Umbilical cord (tissue), 2 donors: ENCODE measurements at places on chromosomes 2 and 18.

DNA sequence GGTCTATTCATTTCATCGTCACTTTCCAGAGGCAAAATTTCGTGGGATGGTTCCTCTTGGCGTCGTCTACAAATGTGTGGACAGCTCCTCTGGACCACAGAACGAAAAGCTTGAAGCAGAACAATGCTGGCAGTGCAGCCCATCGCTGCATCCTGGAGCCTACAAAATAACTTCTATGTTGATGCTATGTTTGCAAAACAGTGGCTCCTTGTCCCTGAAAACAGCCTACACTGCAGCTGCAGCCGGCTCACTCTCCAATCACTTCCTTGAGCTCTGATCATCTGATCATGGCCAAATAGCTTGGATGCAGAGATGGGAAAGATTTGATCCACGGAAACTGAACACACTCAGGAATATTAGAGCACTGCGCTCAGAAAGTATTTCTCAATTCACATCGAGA, 60.0 kb downstream of the DOCK10 start:
- peak; percentile 58 for DNase-seq

DNA sequence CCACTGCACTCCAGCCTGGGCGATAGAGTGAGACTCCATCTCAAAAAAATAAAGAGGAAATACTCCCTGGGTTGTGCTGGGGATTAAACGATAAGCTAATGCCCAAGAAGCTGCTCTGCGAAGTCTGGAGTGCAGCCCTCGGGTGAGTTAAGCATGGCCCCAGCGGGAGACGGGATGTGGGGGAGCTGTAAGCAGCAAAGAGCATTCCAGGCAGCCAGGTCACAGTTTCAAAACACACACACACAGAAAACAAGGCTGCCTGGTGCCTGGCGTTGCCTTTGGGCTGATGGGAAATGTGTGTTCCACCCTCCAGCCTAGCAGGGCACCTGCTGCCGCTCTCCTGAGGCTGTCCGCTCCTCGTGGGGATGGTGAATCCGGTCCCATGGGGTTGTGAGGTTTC, 24.1 kb downstream of the ODC1 start:
- peak; percentile 80 for DNase-seq

DNA sequence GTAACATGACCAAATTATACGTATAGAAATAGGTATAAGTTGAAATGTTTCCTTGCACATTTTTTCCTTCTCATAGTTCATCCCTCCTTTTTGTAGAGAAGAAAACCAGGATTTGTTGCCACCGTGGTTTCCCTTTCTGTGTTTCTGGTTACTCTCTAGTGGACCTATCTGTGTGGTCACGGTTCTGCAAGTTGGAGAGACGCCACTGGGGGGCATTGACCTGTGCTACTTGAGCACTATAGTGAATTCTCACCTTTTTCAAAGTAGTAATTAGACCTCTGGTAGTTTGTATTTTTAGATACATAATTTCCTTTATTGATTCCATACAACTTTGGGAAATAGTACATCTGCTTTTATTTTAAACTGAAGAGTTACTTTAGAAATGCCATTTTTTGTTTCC, 444.8 kb downstream of the PTPRM start:
- no peak for DNase-seq

DNA sequence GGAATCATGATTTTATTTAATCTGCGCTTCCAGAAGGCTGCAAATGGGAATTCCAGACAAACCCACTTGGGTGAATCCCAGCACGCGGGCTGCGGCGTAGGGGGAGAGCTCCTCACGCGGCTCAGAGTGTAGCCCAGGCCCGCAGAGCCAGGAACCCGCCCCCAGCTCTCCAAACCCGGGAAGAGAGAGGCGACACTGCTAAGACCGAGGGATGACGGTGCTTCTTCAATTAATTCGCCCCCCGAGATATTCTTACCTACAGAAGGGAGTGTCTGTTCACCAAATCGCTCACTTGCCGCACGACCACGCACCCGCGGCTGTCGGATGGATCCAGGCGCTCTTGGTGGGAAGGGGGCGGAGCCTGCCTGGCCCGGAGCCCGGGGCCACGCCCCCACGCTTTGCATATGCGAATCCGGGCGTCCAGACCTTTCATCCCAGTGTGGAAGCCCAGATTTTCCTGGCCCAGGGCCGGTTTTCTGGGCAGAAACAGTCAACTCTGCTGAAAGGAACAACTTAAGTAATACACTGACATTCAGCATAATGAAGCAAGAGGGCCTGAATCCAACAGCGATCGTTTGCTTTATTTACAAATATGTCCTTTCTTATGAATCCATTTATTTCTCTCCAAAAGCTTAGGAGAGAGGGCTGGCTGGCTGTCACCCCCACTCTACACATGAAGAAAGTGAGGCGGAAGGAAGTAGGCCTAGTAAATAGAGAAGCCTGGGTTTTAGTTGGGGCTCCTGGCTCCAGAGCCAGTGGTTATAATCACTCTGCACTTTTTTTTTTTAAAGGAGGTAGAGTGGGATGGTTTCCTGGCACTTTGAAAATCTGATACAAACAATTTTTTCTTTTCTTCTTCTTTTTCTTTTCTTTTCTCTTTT, at the start of gene SLC19A3:
Gene SLC19A3 (minus strand): TSS at position 342 of the 881 bp plus-strand sequence. CDS start 15,710 bp downstream, outside the sequence.
- DNase-seq, result peak; percentile 95

GRCh38 chr2:75055820-75056675, 97.6 kb downstream of the POLE4 start:
- no peak for DNase-seq

DNA sequence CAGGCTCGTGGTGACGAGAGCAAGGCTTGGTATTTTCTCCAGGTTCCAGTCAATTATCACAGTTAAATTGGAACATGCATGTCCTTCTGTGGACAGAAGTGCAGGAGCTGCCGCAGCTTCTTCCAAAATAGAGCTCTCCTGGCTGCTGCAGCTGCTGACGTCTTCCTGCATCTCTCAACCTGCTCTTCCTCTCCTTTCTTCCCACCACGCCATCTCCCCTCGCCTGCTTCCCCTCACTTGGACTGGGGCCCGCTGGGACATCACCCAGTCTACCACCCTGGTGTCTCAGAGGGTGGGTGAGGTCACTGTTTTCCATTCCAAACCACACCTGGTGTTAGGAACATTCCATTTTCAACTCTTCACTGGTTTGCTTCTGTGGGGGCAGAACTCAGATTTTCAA, 41.4 kb downstream of the SPP2 start:
- DNase-seq, result no peak

GRCh38 chr2:182642328-182642727, 73.7 kb upstream of the DNAJC10 start:
- DNase-seq, result peak; percentile 15

DNA sequence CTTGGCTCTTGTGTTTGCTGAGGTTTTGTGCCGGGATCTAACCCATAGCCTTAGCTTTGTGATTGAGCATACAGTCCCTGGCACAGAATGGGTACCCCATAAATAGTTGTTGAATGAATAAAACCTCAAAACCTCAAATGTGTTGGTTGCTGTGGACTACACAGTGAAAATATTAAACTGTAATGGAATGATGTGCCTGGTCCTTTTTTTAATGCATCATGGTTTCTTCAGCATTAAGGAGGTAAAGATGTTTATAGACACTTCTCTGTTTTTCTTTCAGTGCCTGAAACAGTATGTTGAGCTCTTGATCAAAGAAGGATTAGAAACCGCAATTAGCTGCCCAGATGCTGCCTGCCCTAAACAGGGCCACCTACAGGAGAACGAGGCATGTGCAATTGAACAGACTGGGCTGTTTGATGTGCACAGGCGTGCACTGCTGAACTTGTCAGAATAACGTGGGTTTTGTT, 97.0 kb downstream of the RNF144A start:
- peak; percentile 50 for DNase-seq

- peak; percentile 92 for DNase-seq
Observed at GRCh38 chr18:3449512-3450011, 410 bp upstream of the TGIF1 start.

DNA sequence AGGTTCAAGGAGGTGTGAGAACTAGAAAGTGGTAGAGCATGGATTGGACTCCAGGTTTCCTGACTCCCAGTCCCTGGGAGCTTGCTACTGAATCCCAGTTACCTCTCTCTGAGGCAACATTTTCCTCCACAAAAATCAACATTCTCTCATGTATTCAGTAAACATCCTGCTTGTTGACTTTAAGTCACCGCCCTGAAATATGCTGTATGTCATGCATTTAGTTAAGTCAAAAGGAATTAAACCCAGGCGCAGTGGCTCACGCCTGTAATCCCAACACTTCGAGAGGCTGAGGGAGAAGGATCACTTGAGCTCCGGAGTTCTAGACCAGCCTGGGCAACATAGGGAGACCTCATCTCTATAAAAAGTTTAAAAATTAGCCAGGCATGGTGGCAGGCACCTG, 3.8 kb downstream of the MATN3 start:
- DNase-seq, result no peak

GRCh38 chr2:170122883-170123547, 54.9 kb upstream of the MYO3B start:
- no peak for DNase-seq

DNA sequence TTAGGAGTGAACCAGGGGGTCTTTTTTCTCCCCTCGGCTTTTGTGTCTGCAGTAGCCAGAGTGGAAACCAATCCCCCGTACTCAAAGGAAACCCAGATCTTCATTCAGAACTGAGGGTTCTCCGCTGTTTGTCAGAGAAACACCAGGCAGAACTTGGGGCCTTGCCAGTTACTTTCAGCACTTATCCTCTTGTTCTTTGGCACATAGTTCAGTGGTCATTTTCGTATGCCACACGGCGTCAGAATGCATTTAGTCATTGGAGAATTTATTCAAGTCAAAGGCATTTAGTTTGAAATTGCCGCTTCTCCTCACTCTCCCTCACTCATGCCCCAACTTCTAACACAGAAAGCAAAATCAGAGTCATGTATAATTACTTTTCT, 102.9 kb downstream of the CABLES1 start:
- no peak for DNase-seq

- DNase-seq, result no peak
Observed at GRCh38 chr2:11795590-11795989, 49.2 kb downstream of the LPIN1 start.

DNA sequence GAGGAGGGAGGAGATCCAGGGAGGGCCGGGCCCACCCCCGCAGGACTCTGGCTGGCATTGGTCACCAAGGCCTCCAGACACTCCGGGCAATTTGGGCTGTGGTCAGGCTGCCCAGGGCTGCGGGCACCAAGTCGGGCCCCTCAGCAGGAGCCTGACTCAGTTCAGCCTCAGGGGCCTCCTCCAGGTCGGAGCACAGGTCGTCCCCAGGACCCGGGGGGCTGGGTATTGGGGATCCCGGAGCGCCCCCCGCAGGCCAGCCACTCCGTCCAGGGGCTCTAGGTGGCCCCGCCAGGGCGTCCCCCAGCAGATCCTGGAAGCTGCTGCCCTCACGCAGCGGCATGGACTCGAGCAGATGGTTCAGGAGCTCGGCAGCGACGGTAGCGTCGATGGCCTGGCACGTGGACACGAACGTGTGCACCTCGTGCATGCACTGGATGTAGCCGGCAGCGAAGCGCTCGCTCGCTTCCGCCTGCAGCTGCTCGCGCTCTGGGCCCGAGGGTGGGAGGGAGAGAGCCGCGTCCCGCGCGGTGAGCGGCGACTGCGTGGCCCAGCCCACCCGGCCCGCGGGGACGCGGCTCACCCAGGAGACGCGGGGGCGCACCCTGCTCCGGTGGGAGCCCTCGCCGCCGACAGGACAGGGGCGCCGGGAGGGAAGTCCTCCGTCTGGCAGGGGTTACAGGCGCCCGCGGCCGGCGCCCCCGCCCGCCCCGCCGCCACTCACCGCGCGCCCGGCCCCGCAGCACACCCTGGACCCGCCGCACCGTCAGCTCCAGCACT, 884 bp downstream of the HES6 start:
- DNase-seq, result no peak

DNA sequence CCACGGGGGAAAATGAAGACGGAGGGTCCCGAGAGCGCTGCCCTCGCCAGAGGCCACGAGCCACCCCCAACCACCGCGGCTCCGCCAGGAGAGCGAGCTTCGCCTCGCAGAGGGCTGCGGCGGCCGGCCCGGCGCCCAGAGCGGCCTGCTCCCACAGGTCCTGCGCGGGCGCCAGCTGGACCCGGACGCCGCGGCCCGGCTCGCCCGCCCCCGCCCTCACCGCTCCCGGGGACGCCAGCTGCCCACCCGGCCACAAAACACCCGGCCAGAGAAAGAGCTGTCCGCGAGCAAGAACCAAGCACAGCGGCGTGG, 709 bp downstream of the PTPN2 start:
- no peak for DNase-seq

- no peak for DNase-seq
Observed at GRCh38 chr2:100632037-100632436, 69.2 kb downstream of the PDCL3 start.

DNA sequence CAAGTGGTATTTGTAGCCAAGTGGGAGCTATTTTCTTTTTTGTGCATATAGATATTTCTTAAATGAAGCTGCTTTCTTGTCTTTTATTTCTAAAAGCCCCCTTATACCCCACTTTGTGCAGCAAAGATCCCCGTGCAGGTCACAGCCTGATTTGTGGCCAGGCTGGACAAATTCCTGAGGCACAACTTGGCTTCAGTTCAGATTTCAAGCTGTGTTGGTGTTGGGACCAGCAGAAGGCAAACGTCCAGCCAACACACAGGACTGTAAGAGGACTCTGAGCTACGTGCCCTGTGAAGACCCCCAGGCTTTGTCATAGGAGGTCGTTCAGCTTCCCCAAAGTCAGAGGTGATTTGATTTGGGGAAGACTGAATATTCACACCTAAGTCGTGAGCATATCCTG, 21.9 kb downstream of the FOSL2 start:
- no peak for DNase-seq

GRCh38 chr2:138602166-138602460, 100.5 kb downstream of the SPOPL start:
- DNase-seq, result no peak

GRCh38 chr2:240358080-240358479, 77.4 kb upstream of the GPC1 start:
- DNase-seq, result no peak

- no peak for DNase-seq
Observed at GRCh38 chr18:47036927-47037578, 1.6 kb upstream of the ELOA2 start.

- no peak for DNase-seq
Observed at GRCh38 chr2:237091779-237092436, 6.2 kb downstream of the COPS8 start.

- no peak for DNase-seq
Observed at GRCh38 chr2:46718784-46719183, 196.8 kb downstream of the MCFD2 start.

DNA sequence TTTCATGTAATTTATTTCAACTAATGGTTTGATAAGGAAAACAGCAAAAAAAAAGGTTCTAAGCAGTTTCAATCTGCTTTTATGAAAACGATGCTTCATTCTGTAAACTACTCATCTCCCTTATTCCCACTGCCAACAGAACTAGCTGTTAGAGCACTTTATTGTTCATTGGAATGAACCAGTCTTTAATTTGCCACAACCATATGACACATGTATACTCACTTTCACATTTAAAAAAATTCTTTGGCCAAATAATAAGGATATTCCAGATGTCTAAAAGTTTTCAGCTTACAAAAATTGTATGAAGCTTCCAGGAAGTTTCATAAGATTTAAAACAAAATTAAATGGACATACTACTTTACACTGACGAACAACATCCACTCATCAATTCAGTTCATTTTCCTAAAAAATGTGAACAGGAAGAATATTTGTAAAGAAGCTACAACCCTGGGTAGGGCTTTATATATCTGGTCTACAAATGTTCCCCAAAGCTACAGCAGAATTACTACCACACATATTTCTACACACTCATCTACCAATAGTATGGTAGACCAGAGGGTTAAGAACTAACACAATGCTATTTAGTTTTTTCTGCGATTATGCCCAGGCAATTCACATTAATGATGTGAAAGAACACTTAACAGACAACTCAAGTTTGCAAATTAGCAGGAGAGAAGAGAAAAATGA, 37.7 kb downstream of the ZNF521 start:
- DNase-seq, result no peak
